Stimulated activated CD8-positive, alpha-beta memory T cell treated with anti-CD3 and anti-CD28 coated beads, Interleukin-15, amount 100 ng/mL, for 24 hours (primary cell): ENCODE measurements at places on chromosomes 1 and 21.
A peak's percentile ranks its signal among the peaks of the same experiment; 100 is the strongest.

- no peak for DNase-seq
Observed at GRCh38 chr1:160108888-160109662, 6.5 kb upstream of the ATP1A2 start.

DNA sequence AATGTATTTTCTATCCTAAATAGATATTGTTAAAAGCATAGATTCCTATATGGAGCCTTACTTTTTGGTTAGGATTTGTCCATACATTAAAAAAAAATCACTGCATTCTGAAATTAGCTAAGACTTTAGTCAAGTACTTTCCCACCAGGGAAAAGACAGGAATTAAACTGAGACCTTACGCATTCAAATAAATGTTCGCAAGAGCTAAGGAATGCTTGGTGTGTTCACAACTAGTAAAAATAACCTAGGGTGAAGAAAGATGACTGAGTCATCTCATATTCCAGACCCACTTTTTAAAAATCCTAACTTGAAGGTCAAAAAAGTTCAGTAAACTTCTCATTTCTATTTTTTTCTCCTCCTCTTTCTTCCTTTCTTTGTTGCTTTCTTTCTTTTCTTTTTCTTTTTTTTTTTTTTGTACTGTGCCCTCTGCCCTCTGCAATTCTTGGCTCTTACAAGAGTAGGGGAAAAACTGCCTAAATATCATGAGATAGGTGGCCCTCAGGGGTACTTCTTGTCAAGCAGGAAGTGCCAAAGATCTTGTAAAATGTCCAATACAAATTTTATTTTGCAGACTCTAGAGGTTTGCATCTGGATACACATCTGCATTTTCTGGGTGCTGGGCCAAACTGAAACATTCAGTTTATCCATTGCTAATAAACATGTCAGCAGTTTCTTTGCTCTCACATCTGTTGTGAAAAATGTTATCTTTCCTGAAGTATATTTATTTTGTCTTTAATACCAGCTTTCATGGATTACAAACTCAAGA lies 121.4 kb upstream of the GORAB start:
- no peak for DNase-seq

DNA sequence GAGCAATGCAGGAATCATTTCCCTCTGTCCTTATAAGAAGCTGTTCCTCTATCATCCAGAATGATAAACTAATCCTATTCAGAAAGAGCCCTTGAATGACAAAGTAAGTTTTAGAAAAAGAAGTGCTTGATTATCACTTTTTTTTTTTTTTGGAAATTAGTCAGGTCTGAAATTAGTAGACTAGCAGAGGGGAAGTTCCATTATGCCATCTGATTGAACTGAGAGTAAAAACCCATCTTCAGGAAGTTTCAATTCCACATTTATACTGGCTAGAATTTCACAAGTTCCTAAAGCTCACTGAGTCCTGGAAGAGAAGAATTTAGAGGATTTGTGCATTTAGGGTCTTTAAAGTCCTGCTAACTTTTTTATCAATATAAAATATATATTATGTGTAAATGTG lies 128.8 kb upstream of the COA6 start:
- no peak for DNase-seq

DNA sequence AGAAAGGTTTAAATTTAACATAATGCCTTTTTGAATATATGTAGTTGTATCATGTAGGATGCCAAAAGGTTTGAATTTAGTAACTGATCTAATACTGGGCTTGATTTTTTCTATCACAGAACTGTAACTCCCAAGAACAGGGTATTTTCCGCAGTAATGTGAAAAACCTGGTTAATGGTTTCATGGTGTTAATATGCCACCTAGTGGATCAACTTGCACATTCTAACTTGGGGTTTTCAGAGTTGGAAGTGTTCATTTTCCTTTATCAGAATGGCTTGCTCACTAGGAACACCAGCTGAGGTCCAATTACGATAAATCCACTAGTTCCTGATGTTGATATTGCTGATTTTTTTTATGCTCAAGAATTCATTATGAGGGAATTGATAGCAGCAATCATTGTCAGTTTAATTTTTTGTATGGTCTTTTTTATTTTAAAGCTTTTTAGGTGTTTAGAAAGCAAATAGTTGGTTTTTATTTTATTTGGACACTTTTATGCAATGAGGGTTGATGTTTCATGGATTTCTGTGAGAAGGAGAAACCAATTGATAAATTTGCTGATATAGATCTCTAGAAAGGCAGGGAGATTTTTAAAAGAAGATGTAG lies 157.2 kb downstream of the PLA2G4A start:
- DNase-seq, result no peak

- DNase-seq, result no peak
Observed at GRCh38 chr1:153387785-153388184, 3.1 kb downstream of the S100A8 start.

DNA sequence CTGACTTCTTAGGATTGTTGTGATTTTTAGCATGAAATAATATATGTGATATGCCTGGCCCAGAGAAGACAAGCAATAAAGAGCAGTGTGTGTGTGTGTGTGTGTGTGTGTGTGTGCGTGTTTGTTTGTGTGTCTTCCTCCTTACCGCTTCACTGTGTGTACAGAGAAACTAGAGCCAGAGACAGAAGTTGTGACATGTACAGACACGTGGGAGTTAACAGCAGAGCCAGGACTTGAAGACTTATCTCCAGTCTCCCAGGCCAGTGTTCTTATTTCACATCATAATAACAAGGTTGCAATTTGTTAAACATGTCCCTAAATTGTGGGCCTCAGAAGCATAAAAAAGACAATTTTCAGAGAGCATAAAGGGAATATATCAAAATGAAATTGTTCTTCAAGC lies 192.0 kb upstream of the JUN start:
- DNase-seq, result no peak

DNA sequence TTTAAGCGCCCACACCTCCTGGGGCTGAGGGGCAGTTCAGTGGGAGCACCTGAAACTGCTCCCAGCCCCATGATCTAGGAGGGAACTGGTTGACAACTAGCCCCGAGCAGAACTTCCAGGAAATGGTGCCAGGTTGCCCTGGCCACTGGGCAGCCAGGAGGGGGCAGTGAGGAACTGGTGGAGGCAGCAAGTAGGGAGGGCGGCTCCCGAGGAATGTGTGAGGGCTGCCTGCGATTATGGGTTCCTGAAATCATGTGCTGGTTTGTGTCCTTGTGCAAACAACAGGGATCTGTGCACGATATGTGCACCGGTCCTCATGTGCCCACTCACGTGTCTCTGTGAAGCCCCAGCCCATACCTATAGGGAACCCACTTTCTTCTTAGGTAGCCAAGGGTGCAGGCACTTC lies 9.9 kb downstream of the GPR3 start:
- no peak for DNase-seq

GRCh38 chr1:46719689-46720088 lies 775 bp upstream of the EFCAB14 start:
- DNase-seq, result no peak

DNA sequence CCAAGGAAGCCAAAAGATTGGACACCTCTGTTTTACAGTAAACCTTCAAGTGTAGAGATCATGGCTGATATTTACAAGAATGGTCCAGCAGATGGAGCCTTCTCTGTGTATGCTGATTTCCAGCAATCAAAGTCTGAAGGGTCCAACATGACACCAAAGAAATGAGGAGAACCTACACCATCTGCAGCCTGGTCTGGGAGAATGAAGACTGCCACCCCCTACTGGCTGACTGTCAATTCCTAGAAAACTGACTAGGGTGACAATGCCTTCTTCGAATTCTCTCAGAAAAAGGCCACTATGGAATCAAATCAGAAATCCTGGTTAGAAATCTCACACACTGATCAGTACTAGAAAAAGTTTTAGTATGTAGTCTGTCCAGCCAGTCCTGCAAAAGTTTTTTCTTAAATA lies 83.3 kb downstream of the CDC42BPA start:
- no peak for DNase-seq

DNA sequence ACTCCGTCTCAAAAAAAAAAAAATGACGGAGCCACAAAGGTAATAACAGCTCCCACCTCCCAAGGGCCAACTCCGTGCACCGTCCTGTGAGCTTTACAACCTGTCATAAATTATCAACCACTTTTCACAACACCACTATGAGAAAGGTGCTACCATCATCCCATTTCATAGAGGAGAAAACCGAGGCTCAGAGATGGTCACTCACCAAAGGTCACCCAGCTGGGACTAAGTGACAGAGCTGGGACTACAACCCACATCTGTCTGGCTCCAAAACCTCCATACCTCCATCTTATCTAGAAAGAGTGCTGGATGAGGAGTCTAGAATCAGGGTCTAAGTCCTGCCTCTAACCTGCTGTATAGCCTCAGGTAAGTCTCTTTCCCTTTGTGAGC lies 43.6 kb upstream of the ECE1 start:
- no peak for DNase-seq

GRCh38 chr1:244047621-244048255 lies 3.3 kb upstream of the ZBTB18 start:
- DNase-seq, result peak; percentile 79

GRCh38 chr1:205211169-205211838 lies at the start of gene DSTYK:
TSS of gene DSTYK (minus strand) at chr1:205211702. CDS start at chr1:205211535, 167 bp downstream.
- DNase-seq, result peak; percentile 74

DNA sequence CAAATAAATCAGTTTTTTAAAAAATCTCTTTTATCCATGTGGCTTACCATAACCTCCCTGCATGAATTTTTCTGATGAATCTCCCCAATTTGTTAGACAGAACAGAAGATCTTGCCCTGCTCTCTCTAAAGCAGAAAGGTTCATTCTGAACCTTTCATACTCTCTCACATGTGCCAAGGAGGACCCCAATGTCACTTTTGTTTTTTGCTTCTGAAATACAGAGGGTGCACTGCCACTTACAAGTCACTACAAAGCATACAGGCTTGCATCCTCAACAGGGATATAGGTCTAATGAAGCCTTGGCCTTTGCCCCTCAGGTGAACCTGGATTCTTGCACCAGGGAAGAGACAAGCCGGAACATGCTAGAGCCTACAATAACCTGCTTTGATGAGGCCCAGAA lies 4.8 kb downstream of the RGS4 start:
- no peak for DNase-seq

DNA sequence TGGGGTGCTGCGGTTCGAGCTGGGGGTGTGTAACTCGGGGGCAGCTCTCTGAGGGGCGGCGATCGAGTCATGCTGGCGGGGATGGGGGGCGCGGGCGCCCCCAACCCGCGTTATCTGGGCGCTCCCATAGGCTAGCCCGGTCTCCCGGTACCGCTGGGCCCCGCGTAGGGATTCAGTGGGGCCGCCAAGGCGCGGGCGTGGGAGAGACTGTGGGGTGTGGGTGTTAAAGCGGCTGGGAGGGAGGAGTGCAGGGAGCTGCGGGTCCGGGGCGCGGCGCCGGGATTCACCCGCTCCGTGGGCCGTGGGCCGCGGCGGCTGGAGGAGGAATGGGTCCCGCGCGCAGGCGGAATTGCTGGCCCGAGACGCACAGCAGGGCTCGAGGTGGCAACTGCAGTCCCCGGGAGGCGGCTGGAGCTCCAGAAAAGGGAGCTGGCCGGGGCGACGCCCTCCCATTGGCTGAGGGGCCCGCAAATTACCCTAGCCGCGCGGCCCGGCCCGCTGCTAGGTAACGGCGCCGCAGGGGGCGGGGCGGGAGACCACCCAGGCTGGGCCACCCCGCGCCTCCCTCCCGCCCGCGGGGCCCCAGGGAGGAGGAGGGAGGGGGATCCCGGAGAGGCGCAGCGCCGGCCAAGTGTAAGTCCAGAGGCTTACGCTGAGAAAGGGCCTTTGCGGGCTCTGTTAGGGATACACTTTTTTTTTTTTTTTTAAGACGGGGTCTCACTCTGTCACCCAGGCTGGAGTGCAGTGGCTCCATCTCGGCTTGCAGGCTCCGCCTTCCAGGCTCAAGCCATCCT lies at the start of gene PTCH2:
Gene PTCH2 (minus strand): TSS at position 392 of the 794 bp plus-strand sequence. CDS start 321 bp downstream, at position 71.
- no peak for DNase-seq

GRCh38 chr1:159924791-159925718 lies at the start of gene TAGLN2:
TSS of gene TAGLN2 (minus strand) at chr1:159925507. CDS start at chr1:159920509, 4,998 bp downstream.
- DNase-seq, result peak; percentile 78

GRCh38 chr1:45848714-45849113 lies 45.3 kb downstream of the MAST2 start:
- DNase-seq, result no peak

DNA sequence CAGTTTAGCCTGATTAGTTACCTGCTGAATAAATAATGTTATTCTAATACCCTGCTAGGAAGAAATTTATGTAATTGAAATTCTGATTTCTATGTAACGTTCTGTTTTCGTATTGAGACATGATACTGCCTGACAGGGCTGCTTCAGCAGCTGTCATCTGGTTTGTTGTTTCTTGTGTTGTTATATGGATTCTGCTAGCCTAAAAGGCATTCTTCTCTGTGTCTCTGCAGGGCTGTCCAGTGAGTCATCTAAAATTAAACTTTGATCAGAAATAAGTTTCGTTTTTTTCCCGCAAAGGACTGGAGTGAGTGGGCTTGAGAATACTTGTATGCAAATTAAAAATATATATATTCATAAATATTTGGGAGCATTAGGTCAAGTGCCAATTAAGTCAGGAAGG lies 93.0 kb downstream of the DYRK1A start:
- DNase-seq, result no peak

- DNase-seq, result no peak
Observed at GRCh38 chr1:217907504-217907903, 276.4 kb downstream of the SPATA17 start.

GRCh38 chr1:218625393-218625792 lies 280.3 kb downstream of the TGFB2 start:
- no peak for DNase-seq

- no peak for DNase-seq
Observed at GRCh38 chr1:169999331-169999741, 75.2 kb downstream of the KIFAP3 start.

DNA sequence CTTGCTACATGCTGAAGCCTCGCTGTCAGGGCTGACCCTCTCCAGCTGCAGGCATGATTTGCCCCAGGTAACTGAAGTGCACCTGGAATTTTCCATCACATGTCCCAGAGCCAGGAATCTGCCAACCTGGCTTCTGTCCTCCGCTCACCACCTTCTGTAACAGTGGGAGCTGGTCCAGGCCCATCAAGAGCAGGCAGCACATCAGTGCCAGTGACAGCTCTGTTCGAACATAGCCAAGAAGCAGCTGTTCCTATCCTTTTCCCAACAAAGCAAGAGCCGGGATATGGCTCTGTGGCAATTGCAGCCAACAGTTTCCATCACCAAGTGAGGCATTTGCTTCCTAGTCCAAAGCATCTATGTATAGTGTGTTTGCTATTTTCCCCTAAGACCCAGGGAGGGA lies 42.2 kb upstream of the KANK4 start:
- DNase-seq, result no peak

DNA sequence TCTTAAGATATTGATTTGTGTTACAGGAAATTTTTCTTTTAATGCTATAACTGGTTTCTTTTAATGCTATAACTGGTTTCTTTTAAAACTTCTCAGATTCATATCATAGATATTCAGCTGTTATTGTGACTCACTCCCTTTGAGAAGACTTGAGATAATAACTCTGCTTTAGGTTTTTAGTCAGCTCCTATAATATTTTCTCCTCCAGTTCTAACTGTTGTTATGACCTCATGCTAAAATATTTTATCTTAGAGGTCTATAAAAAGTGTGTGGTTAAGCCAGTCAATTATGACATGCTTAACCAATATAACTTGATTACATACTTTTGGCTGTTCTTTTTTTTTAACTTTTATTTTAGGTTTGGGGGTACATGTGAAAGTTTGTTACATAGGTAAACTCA lies 280.2 kb downstream of the PTGER3 start:
- DNase-seq, result no peak

GRCh38 chr21:36605426-36605825 lies 93.5 kb upstream of the SIM2 start:
- no peak for DNase-seq
